Choroid plexus epithelial cell (primary cell): ENCODE measurements at places on chromosomes 7 and 10.

GRCh38 chr7:69243016-69243415 lies 355.3 kb upstream of the AUTS2 start:
- no peak for DNase-seq

- DNase-seq = peak; percentile 95
Observed at GRCh38 chr7:129831424-129832058, 121.2 kb downstream of the UBE2H start.

DNA sequence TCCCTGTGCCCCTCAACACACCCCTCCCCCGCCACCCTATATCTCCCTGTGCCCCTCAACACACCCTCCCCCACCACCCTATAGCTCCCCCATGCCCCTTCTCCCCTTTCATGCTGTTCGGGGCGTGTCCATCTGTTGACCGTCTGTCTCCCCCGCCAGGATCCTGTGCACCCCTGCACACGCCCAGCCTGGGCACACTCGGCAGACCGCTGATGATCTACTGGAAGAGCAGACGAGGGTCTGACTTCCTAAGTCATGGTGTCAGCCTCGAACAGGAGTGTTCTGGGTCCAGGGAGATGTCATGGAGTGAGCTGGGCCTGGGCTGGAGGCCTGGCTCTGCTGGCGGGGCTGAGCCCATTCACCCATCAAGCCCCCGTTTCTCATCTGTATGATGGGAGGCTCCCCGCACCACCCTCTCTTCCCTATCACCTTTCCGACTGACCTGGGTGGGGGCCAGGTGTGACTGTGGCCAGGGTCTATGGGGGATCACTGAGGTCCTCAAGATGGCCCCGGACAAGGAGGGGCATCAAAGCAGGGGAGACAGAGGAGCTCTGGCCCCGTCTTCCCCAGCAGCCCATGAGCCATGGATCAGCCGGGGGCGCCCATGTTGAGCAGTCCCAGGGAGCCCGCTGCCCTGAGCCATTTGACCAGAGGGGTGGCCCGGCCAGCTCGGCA lies 48.3 kb downstream of the PDGFA start:
- no peak for DNase-seq

DNA sequence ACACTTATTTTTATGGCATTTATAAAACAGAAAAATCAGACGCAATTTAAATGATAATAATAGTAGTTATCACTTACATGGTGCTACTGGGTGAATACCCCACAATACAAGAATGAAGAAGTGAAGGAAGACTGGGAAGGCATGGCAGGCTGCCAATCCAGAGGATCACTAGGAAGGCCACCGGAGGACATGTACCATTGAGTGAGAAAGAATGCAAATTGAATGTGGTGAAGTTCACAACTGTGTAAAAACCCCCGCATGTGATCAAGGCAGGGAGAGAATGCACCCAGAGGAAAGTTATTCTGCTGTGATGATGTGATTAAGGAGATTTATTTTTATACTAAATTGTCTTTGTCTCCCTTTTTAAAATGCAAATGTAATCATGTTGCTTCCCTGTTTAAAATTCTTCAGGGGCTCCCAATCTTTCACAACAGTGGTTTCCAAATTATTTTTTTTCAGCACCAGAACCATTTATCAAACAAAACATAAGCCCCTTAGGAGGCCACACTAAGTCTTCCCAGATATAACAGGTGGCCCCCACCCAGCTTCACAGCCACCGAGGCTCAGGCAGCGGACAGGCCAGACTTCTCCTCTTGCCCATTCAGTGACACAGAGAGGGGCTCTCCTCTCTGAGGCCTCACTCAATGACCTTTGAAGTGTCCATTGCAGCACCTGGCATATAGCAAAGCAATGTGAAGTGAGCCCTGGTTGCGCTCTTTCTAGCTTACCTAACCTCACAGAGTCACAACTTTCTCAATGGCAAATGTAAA lies 59.6 kb downstream of the FRMPD2 start:
- DNase-seq = no peak

GRCh38 chr7:140640727-140641523 lies at the start of gene DENND2A:
Gene DENND2A (minus strand): TSS chr7:140640813. CDS start chr7:140602397, 38,416 bp downstream.
- DNase-seq = peak; percentile 76

GRCh38 chr10:10977226-10977956 lies 40.3 kb upstream of the CELF2 start:
- peak; percentile 29 for DNase-seq

GRCh38 chr7:108459922-108460551 lies 3.8 kb upstream of the NRCAM start:
- peak; percentile 67 for DNase-seq

DNA sequence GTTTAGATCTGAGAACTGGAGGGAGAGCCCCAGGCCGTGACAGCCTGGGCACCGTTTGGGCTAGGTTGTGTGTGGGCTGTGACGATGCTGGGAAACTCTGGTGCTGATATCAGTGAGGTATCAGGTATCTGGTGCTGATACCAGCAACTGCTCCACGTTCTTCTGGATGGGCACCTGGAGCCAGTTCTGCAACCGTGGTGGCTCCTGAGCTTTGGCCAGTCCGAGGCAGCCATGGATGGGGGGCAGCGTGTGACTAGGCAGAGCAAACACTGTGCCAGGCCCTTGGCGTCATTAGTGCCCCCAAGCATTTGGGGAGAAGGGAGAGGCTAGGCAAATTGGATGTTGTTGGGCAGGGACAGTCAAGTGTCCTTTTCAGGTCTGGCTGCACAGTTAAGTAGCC lies 57.9 kb downstream of the ZNF467 start:
- no peak for DNase-seq

DNA sequence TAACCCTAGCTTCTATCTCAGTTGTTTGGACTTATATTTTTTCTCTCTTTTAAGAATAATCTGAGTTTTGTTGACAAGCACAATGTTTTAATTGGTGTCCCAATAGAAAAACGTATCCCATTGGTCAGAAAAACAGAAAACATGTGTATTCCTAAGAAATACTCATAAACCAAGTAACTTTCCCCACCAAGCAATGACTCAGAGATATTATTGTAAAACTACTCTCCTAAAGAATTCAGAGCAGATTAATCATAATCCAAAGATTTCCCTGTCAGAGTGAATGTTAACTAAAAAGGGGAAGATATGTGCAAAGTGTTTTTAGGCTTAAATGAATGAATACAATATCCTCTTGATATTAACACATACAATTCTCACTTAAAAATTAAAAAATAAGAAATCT lies 29.4 kb upstream of the MBL2 start:
- peak; percentile 20 for DNase-seq

DNA sequence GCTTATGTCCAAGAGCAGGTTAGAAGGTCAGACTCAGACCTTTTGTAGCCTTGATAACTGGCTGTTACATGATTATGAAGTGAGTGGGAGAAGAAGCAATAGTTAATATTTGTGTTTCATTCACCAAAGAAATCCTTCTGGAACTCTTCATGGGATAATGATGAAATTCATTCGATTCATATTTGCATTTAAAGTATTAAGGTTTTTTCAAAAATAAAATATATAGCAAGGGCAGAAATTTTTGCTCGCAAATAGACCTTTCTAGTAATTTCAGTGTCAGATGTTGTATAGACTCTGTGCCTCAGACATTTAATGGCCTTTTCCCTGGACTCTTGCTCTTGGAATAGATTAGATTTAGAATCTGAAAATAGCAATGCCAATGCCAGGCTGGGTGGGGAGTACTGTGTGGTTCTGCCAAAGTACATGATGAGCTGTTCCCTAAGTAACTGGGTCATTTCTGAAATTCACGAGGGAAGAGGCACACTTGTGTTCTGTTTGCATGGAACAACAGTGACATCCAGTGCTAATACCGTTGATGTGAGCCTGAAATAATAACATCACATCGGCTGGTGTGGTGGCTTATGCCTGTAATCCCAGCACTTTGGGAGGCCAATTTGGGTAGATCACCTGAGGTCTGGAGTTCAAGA lies 119.2 kb downstream of the MBL2 start:
- no peak for DNase-seq

- DNase-seq = no peak
Observed at GRCh38 chr7:6612819-6613218, 2.6 kb upstream of the ZNF853 start.

DNA sequence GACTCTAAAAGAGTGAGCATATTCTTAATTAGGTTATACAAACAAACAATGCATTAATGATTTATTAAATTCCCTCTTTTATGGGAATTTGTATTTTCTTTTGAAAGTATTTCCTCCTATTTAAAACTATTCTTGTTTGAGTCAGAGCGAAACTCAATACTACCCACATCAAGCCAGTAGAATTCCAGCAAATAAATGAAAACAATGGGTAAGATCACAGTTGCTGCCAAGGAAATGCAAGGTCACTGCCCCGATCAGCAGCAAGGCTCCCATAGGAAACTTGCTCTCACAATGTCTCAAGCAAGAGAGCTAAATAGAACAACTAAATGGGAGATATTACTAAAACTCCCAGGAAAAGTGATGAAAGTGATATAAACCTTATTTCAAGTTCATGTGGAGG lies 206.3 kb downstream of the THSD7A start:
- DNase-seq = peak; percentile 72

GRCh38 chr7:37052705-37053104 lies 328.4 kb upstream of the AOAH start:
- DNase-seq = peak; percentile 47

DNA sequence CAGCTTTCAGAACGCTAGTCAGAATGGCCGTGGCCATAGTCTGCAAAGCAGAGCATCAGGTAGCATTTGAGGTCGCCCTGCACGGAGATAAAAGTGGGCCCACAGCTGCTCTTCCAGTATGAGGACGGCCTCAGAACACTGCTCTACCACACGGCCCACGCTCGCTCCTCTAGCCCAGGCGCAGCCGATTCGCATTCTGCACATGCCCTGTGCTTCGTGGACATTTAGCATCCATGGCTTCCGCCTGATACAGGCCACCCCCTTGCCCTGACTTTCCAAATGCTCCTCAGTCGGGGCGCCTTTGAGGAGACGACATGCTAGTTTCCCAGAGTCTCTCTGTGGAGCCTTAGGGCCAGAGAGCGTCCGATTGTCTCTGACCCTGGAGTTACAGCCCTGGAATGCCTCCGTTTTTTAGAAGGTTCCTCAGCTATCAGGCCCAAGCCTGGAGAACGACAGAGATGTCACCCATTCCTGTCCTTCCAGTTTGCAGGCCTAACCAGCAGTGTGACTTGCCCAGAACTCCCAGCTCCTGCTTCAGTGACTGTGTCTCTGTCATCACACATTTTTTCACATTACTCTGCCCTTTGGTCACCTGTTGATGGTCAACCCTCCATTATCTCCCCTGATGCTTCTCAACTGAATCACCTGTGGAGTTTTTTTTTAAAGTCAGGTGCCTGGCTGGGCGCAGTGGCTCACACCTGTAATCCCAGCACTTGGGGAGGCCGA lies 14.3 kb downstream of the STRA8 start:
- DNase-seq = no peak

- no peak for DNase-seq
Observed at GRCh38 chr7:112154690-112155089, 51.5 kb downstream of the DOCK4 start.

- DNase-seq = no peak
Observed at GRCh38 chr10:62985807-62986600, 147.1 kb upstream of the NRBF2 start.

GRCh38 chr10:784403-785088 lies 95.1 kb upstream of the DIP2C start:
- DNase-seq = peak; percentile 67
